GM13976 (cell line): ENCODE measurements at places on chromosomes 16 and 17.

- peak; percentile 72 for DNase-seq
These were observed 5.1 kb upstream of the GGT6 start for GRCh38 chr17:4565209-4566141.

GRCh38 chr16:77300256-77300655, 101.0 kb downstream of the SYCE1L start:
- no peak for DNase-seq

- DNase-seq, result no peak
These were observed 22.3 kb upstream of the PABPN1L start for GRCh38 chr16:88888461-88889387.

DNA sequence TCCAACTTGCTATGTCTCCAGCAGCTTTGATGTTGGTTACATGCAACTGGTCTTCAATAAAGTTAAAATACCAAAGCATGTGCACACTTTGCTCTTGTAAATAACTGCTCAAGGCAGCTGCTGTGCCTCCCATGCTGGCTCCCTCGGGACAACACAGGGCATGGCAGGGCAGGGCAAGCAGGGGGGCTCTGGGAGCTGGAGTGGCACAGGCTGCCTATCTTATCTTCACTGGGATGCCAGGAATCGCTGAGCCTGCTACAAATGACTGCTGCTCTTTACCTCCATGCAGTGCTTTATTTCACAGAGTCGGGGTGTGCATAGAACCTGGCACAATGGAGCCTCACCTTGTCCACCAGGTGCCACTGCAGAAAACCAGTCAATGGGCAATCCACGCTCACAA, 21.8 kb downstream of the PEMT start:
- DNase-seq, result no peak

DNA sequence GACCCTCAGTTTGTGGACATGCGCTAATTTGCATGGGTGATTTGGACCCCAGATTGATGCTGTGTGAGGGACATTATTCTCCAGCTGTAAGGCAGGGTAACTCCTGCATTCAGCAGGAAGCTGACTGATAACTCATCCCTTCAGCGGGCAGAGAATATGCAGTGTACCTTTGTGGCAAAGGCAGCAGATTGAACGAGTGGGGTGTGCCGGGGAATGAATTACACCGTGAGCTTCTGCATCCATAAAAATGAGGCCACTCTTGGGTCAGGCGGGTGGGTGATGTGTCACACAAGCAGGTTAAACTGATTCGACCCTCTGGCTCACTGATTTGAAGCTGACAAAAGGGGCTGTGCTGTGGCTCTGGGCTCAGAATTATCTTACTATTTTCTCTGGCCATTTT, 128.9 kb upstream of the PMFBP1 start:
- no peak for DNase-seq

DNA sequence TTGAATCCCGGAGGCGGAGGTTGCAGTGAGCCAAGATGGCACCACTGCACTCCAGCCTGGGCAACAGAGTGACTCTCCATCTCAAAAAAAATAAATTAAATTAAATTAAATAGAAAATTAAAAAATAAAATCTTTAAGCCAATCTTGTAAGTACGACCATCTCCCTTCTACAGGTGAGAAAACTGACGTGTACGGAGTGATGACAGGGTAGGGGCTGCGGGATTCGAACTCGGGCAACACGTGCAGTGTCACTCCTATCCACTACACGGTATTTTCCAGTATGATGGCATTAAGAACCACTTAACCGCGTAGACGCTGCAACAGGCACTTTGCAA, 762 bp downstream of the WDR59 start:
- no peak for DNase-seq

- DNase-seq, result no peak
These were observed 578.2 kb downstream of the TOX3 start for GRCh38 chr16:51968749-51969148.

- peak; percentile 57 for DNase-seq
These were observed 1.7 kb downstream of the KSR1 start for GRCh38 chr17:27457731-27458523.

GRCh38 chr16:27441998-27442397, 40.0 kb downstream of the IL21R start:
- peak; percentile 1 for DNase-seq

DNA sequence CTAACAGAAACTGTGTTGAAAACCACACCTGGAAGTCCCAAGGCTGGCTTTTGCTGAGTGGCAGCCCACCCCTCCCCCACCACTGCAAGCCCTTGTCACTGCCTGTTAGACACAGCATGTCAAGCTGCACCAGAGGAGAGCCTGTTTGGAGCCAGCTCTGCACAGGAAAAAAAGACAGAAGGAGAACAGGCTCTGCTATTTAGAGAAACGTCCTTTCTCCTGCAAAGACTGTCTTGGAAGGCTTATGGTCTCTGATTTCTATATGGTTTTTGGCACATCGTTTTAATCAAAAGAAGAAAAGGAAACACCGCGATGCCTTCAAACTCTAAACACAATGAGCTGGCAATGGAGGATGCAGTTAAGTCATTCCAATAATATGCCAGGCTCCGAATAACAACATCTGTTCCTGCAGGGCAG, 275.5 kb downstream of the MAP2K4 start:
- no peak for DNase-seq

GRCh38 chr16:81094771-81095251, 1.4 kb downstream of the GCSH start:
- no peak for DNase-seq

- no peak for DNase-seq
These were observed 2.3 kb upstream of the HOXB2 start for GRCh38 chr17:48546924-48547807.

- no peak for DNase-seq
These were observed 109.2 kb downstream of the C16orf95 start for GRCh38 chr16:87207965-87208364.

- DNase-seq, result peak; percentile 70
These were observed 4.7 kb downstream of the FBXL16 start for GRCh38 chr16:700684-701584.

DNA sequence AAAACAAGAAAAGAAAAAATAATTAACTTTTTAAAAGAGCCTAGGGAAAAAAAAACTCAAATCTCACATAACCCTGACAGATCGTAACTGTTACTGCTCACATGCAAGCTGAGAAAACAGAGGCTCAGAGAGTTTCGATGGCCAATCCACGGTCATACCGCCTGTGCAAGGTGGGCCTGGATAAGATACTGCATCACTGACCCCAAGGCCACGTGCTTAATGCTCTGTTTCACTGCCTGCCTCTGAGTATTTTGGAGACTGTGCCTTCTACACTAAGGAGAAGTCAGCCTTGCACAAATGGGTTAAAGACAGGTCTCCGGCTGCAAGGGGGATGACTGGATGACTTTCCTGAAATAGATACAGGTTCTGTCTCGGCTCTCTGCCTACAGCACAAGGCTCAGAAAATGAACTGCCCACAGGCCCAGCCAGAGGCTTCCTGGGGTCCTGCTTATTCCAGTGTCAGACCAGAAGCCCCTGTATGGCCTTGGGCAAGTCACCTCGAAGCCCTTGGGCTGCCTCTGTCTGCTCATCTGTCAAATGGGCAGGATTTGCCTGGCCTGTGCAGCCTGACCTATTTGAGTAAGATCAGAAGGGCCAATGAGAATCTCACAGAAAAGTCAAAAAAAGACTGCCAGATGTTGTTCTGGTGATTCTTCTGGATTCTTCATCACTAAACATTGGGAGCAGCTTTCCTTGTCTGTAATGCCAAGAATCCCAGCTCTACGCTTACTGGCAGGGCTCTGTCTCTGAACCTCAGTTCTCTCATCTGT, 25.8 kb downstream of the CNGB1 start:
- no peak for DNase-seq

DNA sequence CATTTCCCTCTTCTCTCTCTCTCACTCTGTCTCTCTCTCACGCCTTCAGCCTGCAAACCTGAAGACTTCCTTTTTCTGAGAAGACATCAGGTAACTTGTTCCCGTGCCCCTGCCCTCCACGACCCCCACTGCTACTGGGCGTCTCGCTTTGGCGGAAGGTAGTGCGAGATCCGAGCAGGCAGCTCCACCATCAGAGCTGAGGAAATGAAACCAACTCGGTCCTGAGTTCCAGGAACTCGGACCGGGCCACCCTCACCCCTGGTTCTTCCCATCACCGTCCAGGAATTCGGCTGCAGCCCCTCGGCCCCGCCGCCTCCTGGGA, 585 bp downstream of the MLKL start:
- peak; percentile 55 for DNase-seq

- DNase-seq, result no peak
These were observed 49.0 kb downstream of the CCDC182 start for GRCh38 chr17:57696050-57696449.

DNA sequence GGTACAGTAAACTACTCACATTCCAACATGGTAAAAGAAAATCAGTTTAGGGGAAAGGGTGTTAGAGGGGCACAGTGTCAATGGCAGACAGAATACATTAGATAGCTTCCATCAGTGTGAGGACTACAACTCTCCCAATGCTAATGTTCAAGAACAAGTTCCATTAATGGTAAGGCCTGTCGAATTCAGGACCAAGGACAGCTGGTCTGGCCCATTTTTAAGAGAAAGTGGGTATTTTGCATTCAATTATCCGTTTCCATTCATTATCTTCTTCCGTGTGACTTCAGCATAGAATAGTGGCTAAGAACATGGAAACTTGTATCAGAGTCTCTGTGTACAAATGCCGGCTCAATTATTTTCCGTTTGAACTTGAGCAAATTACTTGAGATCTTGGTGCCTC, 98.4 kb downstream of the XYLT1 start:
- DNase-seq, result no peak

- DNase-seq, result no peak
These were observed 545.3 kb downstream of the XYLT1 start for GRCh38 chr16:16925432-16925831.

DNA sequence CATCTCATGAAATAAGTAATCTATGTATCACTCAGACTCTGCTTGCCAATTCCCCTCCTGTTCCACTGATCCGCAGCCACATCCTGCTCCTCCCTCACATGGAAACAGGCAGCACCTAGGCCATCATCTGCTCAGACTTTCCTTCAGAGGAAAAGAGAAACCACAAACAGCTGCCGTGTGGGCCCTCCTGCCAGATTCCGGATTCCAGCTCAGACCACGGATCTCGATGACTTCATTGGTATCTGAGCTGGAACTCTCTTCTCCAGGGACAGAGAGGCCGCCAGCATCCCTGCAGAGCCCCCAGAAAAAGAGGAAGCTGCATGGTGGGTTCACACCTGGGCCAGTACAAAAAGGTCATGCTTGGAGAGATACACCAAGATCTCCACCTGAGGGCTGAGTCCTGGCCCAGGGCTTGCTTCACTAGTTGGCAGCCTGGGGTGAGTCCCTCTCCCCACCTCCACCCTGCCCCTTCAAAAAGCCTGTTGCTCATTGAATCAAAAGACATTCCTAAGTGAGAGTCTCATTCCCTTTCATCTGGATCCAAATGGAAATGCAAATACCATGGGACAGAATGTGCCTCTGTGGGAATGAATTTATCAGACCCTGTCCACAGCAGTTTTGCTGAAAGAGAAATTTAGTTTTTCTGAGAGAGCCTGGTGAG, 47.2 kb downstream of the HOXB1 start:
- DNase-seq, result peak; percentile 37

DNA sequence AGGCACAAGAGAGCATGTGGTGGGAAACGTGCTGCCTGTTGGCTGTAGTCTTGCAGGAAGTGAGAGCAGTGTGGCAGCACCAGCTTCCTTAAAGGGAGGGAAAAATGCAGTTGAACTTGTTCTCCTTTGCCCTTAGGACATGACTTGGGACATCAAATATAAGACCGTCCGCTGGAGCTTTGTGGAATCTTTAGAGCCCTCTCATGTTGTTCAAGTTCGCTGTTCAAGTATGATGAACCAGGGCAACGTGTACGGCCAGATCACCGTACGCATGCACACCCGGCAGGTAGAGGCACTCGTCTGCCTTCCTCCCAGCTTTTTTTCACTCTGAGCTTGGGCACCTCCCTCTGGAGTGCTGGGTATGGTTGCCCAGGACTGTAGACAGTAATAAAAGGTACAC, 23.3 kb downstream of the GPR179 start:
- no peak for DNase-seq

DNA sequence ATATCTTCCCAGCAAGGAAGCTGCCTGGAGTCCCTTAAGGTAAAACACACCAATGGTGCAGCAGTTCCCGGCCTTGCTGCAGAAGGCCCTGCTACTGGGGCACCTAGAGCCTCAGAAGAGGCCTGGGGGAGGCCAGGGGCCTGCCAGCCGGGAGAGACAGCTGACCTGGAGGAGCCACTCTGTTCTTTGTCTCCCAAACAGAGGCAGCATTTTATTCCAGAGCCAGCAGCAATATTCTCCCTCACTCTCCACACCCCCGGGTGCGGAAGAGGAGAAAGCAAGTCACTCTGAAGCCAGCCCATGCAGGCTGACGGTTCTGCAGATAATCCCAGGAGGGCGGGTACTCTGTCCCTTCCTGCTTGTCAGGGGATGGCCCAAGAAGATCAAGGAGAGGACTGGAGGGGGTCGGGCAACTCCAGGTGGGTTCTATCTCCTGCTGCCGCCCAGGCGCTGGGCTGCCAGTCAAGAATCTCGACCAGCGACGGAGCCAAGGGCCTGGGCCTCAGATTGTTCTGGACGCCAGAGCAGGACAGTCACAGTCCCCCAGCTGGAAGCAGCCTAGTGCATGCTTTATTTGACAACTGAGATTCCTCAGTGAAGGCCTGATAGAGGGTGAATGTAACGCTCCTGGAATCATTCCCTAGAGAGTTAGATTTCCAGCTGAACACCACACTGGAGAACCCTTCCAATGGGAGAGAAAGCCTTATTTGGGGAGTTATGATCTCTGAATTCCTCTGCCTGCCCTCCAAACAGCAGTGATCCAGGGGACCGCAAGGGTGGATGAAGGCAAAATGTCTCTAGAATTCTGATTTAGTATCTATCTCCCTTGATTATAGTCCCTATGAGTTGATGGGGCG, 1.1 kb upstream of the KIFC3 start:
- no peak for DNase-seq

DNA sequence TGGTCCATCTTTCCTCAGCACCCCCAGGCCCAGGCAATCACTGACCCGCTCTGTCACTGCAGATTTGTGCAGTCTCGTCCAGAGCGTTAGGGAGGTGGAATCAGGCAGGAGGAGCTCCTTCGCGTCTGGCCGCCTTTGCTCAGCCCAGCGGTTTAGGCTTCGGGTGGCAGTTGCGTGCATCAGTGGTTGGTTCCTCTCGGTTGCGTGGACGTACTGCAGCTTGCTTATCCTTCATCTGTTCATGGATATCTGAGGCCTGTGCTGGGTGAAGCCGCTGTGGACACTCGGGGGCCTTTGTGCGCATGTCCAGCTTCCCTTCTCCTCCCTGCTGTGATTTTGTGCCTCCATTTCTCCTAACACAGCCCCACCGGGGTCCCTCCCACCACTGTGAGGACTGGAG, 4.7 kb upstream of the P2RX1 start:
- no peak for DNase-seq

DNA sequence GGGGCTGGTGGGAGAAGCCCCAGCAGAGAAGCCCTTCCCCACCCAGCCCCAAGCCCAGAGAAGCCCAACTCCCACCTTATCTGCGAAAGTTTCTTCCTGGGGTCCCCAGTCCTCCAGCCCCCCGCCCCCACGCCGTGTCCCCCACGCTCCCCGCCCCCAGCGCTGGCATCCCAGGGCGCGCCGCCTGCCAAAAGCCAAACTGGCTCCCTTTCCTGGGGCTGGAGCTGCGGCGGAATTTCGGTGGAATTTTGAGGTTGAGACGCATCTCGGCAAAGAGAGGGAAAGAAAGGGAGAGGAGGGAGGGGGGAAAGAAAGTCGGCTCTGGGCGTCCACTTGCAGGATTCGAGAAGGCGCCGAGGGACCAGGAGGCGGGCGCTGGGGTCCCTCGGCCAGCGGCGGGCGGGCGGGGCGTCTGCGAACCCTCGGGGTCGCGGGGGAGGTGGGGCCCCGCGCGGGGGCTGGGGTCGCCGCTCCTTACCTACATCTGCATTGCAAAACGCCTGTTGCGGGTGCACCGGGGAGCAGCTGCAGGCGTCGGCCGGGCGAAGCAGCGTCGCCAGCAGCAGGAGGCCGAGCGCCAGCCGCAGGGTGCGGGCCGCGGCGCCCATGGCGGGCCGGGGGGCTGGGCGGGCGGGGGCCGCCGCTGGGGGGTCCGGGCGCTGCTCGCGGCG, 571 bp downstream of the TIMP2 start:
- DNase-seq, result no peak
